Effector memory CD4-positive, alpha-beta T cell (primary cell): ENCODE measurements at places on chromosomes 2 and 18.

GRCh38 chr2:129428086-129428660, 551.3 kb upstream of the RAB6C start:
- no peaks in the 10 kb centered on the region for H3K4me1 ChIP-seq
- no peak overlapping the region for H3K27ac ChIP-seq
- H3K36me3 ChIP-seq: no peaks in the 10 kb centered on the region
- DNase-seq: no peak

GRCh38 chr2:177753682-177754491, 318.7 kb downstream of the PDE11A start:
- DNase-seq: peak; percentile 4
- H3K36me3 ChIP-seq: no peaks in the 10 kb centered on the region
- no peak overlapping the region for H3K27ac ChIP-seq
- H3K27me3 ChIP-seq: peaks cover 3% of the 10 kb centered on the region
- no peak overlapping the region for H3K4me3 ChIP-seq

DNA sequence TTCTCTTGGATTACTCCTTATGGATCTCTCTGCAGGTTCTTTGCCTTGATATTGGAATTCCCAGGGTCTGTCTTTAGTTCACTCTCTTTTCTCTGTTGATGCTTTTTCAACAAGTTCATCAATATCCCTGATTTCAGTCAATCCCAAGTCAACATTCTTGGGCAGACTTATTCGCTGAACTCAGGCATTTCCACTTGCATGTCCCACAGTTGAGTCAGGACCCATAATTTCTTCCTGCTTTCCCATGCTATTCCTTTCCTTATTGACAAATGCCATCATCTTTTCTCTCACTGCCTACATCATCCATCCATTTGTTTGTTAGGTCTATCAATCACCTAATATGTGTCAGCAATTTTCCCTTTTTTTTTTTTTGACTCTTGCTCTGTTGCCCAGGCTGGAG, 11.6 kb downstream of the GPD2 start:
- no peak overlapping the region for H3K27ac ChIP-seq
- H3K27me3 ChIP-seq: no peaks in the 10 kb centered on the region
- no peak overlapping the region for H3K4me3 ChIP-seq
- no peaks in the 10 kb centered on the region for H3K36me3 ChIP-seq
- no peak for DNase-seq
- no peaks in the 10 kb centered on the region for H3K4me1 ChIP-seq

DNA sequence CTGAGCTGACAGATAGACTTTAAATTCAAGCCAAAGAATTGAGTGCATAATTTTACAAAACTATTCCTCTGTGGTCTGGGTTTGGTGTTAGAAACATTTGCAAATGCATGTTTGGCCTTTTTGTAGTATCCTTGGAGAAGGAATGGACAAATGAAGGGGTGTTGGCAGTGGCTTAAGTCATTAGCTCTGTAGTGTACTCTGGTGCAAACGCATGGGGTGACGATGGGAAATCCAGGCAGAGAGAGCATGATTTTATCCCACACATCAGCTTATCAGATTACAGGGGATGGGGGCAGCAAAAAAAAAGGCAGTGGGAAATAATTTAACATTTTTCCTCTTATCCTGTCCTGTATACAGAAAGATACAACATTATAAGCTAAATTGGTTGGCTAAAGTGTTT, 320.6 kb downstream of the ZNF516 start:
- DNase-seq: no peak
- H3K27ac ChIP-seq: no peak overlapping the region
- H3K4me1 ChIP-seq: no peaks in the 10 kb centered on the region
- H3K27me3 ChIP-seq: no peaks in the 10 kb centered on the region

DNA sequence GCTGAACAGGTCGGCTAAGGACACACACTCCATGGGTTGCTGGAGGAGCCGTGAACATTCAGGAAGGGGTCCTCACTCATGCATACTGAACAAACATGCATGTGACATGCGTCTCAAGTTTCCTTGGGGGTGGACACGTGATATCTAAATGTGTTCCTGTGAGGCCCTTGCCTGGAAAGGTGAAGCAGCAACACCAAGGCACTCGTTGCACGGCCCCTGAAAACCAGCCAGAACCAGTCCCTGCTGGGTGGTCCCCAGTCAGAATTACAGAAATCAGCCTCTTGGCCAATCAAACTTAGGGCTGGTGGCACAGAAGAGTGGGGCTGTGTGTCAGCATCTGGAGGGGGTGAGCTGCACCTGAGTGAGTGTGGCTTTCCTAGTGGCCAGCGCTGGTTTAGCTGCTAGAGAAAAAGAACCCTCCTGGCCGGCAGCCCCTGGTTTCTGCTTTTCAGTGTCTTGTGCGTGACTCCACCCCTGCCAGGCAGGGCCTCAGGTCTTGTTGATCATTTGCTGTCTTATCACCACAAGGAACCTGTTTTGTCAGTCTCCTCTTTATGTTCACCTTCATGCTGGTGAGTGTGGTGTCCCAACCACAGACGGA, 3.2 kb upstream of the AQP12B start:
- H3K4me1 ChIP-seq: no peaks in the 10 kb centered on the region
- H3K36me3 ChIP-seq: no peaks in the 10 kb centered on the region
- no peak overlapping the region for H3K27ac ChIP-seq
- H3K4me3 ChIP-seq: no peak overlapping the region
- DNase-seq: no peak
- H3K27me3 ChIP-seq: no peaks in the 10 kb centered on the region

DNA sequence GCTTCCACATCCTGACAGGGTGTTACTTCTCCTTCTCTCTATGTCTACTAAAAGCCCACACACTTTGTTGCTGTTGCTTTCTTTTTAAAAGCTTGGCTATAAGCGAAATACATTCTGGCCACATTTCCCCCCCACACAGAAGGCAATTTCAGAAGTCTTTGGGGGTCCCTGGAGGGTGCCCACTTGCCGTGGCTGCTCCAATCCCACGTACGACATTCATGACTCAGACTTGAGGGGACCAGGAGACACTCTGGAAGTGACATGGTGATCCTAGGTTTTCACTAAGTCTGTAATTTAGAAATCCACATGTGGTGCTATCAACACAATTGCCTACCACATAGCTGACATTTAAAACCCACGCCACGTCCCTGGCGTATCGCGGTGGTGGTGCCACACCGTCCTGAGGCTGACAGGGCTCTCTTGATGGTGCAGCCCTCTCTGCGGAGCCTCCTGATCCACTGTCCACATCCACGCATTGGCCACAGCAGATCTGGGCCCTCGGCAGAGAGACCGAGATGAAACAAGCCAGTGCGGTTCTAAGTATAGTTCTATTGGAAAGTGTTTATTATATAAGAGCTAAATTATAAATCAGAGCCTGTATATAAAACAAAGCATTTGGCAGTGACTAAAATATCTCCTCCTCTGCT, 42.4 kb downstream of the CYP27C1 start:
- H3K36me3 ChIP-seq: no peaks in the 10 kb centered on the region
- DNase-seq: no peak
- no peaks in the 10 kb centered on the region for H3K4me1 ChIP-seq

DNA sequence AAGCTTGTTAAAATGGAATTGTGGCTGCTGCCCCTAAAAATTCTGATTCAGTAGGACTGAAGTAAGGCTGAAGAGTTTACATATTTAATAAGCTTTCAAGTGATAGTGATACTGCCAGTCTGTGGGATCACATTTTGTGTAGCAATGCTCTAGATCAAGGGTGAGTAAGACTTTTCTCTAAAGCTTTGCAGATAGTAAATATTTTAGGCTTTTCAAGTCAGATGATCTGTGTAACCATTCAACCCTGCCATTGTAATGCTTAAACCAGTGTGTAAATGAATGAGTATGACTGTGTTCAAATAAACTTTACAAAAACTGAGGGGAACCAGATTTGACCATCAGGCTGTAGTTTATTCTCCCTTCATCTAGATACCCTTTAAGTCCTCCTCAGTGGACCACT, 92.7 kb downstream of the PIK3C3 start:
- no peaks in the 10 kb centered on the region for H3K27me3 ChIP-seq
- H3K36me3 ChIP-seq: peaks cover 10% of the 10 kb centered on the region
- H3K4me1 ChIP-seq: no peaks in the 10 kb centered on the region
- DNase-seq: no peak
- no peak overlapping the region for H3K27ac ChIP-seq

DNA sequence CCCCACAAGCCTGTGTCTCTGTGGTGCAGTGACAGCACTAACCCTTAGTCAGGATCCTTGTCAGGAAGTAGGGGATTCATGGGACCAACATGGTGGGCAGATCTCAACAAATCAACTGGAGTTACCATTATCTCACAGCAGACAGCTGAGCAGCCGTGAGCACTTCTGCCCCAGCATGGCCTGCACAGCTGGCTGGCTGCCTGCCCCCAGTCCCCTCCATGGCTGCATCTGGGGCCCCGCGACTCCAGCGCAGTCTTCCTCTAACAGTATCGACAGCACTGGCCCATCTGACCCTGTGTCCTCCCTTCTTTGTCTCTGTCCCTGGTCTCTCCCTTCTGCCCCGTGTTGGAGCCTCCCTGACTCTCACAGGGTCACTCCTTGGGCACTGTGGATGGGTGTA, 4.7 kb upstream of the ADCY3 start:
- no peak overlapping the region for H3K27ac ChIP-seq
- peaks cover 24% of the 10 kb centered on the region for H3K4me1 ChIP-seq
- no peak for DNase-seq
- H3K4me3 ChIP-seq: no peak overlapping the region
- no peaks in the 10 kb centered on the region for H3K36me3 ChIP-seq

GRCh38 chr2:160407393-160408172, 86.0 kb downstream of the RBMS1 start:
- peak; percentile 57 for DNase-seq
- H3K4me3 ChIP-seq: peak overlapping the region; percentile 67
- peak overlapping the region; percentile 98 for H3K27ac ChIP-seq
- H3K27me3 ChIP-seq: no peaks in the 10 kb centered on the region
- no peaks in the 10 kb centered on the region for H3K36me3 ChIP-seq

- H3K27ac ChIP-seq: no peak overlapping the region
- H3K4me1 ChIP-seq: no peaks in the 10 kb centered on the region
- H3K36me3 ChIP-seq: no peaks in the 10 kb centered on the region
- DNase-seq: no peak
These were observed 124.9 kb downstream of the RGPD3 start for GRCh38 chr2:106343274-106343673.

GRCh38 chr2:129642526-129643043, 336.9 kb upstream of the RAB6C start:
- no peak overlapping the region for H3K27ac ChIP-seq
- no peak for DNase-seq
- H3K4me3 ChIP-seq: no peak overlapping the region
- H3K27me3 ChIP-seq: no peaks in the 10 kb centered on the region
- H3K36me3 ChIP-seq: no peaks in the 10 kb centered on the region

GRCh38 chr2:65856928-65857327, 424.5 kb upstream of the SPRED2 start:
- no peaks in the 10 kb centered on the region for H3K36me3 ChIP-seq
- no peaks in the 10 kb centered on the region for H3K4me1 ChIP-seq
- H3K27ac ChIP-seq: no peak overlapping the region
- H3K4me3 ChIP-seq: no peak overlapping the region

- H3K4me3 ChIP-seq: no peak overlapping the region
- no peak overlapping the region for H3K27ac ChIP-seq
- H3K27me3 ChIP-seq: no peaks in the 10 kb centered on the region
- no peaks in the 10 kb centered on the region for H3K36me3 ChIP-seq
These were observed 14.6 kb downstream of the BIN1 start for GRCh38 chr2:127092306-127092705.

DNA sequence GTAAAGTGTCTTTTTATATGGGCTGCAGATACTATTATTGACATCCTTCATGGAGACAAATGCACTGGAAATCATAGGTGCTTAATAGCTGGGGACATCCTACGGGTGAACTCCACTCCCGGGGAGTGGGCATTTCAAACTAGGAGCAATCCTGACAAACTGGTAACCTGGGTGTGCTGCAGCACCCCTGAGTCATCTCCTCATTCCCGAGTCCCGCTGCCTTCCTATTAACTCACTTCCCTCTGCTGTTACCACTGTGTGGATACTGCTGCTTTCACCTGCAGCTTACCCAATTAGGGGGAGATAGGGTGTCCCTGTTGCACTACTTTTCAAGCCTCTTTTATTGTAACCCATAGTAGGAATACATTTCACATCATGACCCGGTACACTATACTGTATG, 134.2 kb downstream of the RAPGEF4 start:
- H3K4me1 ChIP-seq: no peaks in the 10 kb centered on the region
- no peaks in the 10 kb centered on the region for H3K36me3 ChIP-seq
- no peaks in the 10 kb centered on the region for H3K27me3 ChIP-seq
- H3K4me3 ChIP-seq: no peak overlapping the region
- DNase-seq: no peak
